ENCODE measurements at places on chromosomes 1 and 21. TPM values are rescaled to one million over a fixed set of nuclear protein-coding genes. Genes with fewer than 3 reads are reported as not detected.

Gene TCHH
- total RNA-seq, result under 0.01 TPM

Gene DNALI1
- 4.0 TPM for total RNA-seq

Gene OR2T33
- not detected for total RNA-seq

Gene RGSL1
- total RNA-seq, result not detected

Gene KLHDC9
- total RNA-seq, result 1.8 TPM

Gene THEM5
- not detected for total RNA-seq

Gene WNT2B
- total RNA-seq, result 4.1 TPM

Gene CFAP141
- total RNA-seq, result not detected

Gene ATP5PO
- total RNA-seq, result 158 TPM

Gene CD55
- total RNA-seq, result 40.8 TPM

Gene BARHL2
- total RNA-seq, result not detected

Gene GPR52
- total RNA-seq, result 0.55 TPM

Gene LRRC53
- total RNA-seq, result not detected

Gene LHX8
- total RNA-seq, result 1.00 TPM

Gene FCN3
- total RNA-seq, result not detected

Gene CFAP126
- not detected for total RNA-seq

Gene FBXO2
- 2.8 TPM for total RNA-seq

Gene LRRIQ3
- total RNA-seq, result 1.1 TPM

Gene S100A16
- 106 TPM for total RNA-seq

Gene FMO4
- 2.5 TPM for total RNA-seq

Gene CNR2
- total RNA-seq, result not detected

Gene ACTL8
- total RNA-seq, result 0.09 TPM

Gene S100A2
- 2.6 TPM for total RNA-seq

Gene ORC1
- total RNA-seq, result 0.28 TPM

Gene TNFRSF1B
- total RNA-seq, result 7.1 TPM

Gene SH3BGR
- 1.6 TPM for total RNA-seq

Gene KIF14
- total RNA-seq, result 1.2 TPM

Gene CATSPERE
- total RNA-seq, result 1.0 TPM

Gene ADAM30
- not detected for total RNA-seq

Gene ALG14
- 4.4 TPM for total RNA-seq

Gene CD160
- not detected for total RNA-seq

Gene TMOD4
- total RNA-seq, result not detected

Gene LCA5L
- total RNA-seq, result 1.6 TPM

Gene ADCY10
- total RNA-seq, result under 0.01 TPM

Gene NEXN
- total RNA-seq, result 13.6 TPM

Gene KIRREL1
- total RNA-seq, result 131 TPM

Gene GJA8
- not detected for total RNA-seq

Gene TBX19
- 0.43 TPM for total RNA-seq

Gene FAM43B
- total RNA-seq, result not detected

Gene ZNF593OS
- total RNA-seq, result not detected

Gene ERMAP
- 15.2 TPM for total RNA-seq

Gene GPA33
- not detected for total RNA-seq

Gene SUMO3
- 64.4 TPM for total RNA-seq

All from smooth muscle cell of bladder (primary cell).